ENCODE measurements at places on chromosomes 16 and 17.

GRCh38 chr16:81600275-81600674 lies 155.7 kb downstream of the CMIP start:
- peak; percentile 41 for DNase-seq

DNA sequence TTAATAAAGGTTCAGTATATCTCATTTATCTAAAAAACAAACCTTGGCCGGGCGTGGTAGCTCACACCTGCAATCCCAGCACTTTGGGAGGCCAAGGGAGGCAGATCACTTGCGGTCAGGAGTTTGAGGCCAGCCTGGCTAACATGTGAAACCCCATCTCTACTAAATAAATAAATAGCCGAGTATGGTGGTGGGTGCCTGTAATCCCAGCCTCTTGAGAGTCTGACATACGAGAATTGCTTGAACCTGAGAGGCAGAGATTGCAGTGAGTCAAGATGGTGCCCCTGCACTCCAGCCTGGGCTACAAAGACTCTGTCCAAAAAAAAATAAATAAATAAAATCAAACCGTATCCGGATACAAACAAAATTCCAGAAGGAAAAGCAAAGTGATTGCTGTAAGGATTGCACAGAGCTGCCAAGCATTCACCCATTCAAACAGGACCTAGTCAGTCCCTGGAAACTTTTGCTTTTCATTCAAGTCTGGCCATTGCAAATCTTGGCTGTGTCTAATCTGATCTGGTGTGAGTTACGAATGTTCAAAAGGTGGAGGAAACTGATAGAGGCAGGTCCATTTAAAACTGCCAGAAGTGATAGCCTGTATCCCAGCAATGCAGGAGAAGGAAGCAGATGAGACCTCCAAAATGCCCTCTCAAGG lies 102.5 kb upstream of the CLEC3A start:
- no peak for DNase-seq

GRCh38 chr17:6714315-6714874 lies 1.2 kb upstream of the SLC13A5 start:
- no peak for DNase-seq

GRCh38 chr16:11170696-11171447 lies 85.1 kb downstream of the SOCS1 start:
- DNase-seq, result no peak

DNA sequence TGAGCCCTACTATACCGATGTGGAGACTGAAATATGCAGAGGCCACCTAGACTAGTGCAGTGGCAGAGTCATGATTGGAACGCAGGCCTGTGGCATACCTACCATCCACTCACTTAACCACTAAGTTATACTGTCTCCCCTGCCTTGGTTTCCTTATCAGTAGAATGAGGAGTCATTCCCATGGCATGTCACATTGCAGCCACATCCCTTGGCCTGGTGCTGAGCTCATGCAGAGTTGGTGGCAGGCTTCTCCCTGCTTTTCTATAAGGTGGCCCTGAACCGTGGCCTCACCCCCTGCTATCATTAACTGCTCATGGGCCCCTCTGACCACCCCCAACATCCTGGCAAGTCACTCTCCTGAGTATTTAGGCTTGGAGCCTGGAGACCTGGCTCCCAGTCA lies 212.5 kb downstream of the KATNIP start:
- no peak for DNase-seq

- no peak for DNase-seq
Observed at GRCh38 chr16:59593194-59593661, 859.1 kb upstream of the GOT2 start.

- DNase-seq, result no peak
Observed at GRCh38 chr16:78324649-78325285, 225.3 kb downstream of the WWOX start.

- DNase-seq, result no peak
Observed at GRCh38 chr16:5633845-5634440, 536.3 kb upstream of the EEF2KMT start.

DNA sequence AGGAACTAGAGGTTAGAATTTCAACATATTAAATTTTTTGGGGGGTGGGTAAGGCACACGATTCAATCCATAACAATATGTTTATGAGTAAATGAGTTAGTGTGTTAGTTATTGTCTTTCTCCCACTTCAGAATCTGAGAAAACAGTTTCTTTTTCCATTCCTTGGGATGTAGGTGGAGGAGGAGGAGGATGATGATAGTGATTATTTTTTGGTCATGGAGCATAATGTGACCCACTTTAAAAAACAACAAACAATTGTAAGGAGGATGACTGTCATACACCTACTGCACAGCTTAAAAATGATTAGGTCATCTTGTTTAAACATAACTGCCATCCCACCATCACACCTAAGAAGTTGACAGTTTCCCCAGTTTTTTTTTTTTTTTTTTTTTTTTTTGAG lies 148.7 kb downstream of the CDRT15L2 start:
- no peak for DNase-seq

DNA sequence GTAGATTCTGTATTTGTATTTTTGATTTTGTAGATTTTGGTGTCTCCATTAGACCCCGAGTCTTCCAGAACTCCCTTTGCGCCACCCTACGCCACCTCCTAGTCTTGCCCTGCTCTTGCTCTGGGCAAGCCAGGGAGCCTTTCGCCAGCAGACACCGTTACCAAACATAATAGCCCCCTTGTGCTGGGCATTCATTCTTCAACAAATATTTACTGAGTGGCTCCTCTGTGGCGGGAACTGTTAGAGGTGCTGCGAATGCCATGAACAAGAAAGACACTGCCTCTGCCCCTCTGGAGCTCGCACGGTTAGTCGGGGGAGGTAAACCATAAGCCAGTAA lies 841 bp upstream of the GPT2 start:
- DNase-seq, result no peak

DNA sequence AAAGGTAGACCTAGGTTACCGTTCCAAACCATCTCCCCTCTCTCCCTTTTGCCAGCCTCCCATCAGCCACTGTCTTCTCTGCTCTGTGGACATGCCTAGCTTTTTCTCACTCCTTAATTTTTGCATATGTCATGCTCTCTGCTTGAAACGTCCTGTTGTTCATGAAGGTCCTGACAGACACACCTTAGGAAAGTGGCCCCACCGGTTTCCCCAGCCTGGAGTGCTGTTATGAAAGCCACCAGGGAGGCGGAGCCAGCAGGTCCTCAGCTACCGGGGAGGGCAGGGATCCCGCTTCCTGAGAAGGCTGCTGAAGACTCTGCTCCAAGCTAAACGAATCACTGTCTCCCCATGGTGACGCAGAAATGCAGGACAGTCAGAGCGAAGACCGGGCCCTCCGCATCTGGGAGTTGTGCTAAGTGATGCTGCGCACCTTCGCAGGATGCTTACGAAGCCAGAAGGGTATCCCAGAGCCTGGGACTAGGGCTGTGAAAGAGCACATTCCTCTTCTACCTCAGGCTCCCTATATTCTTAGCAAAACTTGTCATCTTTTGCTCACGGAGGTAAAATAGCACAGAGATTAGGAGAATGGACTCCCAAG lies 2.3 kb upstream of the SLC16A11 start:
- DNase-seq, result no peak

- DNase-seq, result no peak
Observed at GRCh38 chr17:41580244-41580575, 6.5 kb downstream of the KRT14 start.

GRCh38 chr16:14111713-14112538 lies 40.8 kb downstream of the MRTFB start:
- DNase-seq, result no peak

DNA sequence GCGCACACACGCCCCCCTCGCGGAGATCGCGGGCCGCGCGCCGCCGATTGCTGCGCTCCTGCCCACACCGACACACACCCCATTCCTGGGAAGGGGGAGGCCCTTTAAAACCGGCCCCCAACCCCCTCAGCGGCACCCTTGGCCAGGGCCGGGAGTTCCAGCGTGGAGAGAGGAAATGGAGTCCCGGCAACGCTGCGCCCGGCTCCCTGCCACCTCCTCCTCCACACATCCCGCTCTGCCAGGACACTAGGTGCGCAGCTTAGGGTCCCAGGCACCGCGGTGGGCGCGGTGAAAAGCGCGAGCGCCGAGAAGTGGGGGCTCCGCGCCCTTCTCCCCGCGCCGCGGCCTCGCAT lies 397 bp downstream of the CDC42EP4 start:
- no peak for DNase-seq

GRCh38 chr17:82050761-82051641 lies 610 bp downstream of the RFNG start:
- DNase-seq, result no peak

GRCh38 chr17:60528828-60529227 lies 2.8 kb upstream of the APPBP2 start:
- DNase-seq, result no peak

GRCh38 chr16:4572715-4573114 lies 16.6 kb downstream of the C16orf96 start:
- no peak for DNase-seq

DNA sequence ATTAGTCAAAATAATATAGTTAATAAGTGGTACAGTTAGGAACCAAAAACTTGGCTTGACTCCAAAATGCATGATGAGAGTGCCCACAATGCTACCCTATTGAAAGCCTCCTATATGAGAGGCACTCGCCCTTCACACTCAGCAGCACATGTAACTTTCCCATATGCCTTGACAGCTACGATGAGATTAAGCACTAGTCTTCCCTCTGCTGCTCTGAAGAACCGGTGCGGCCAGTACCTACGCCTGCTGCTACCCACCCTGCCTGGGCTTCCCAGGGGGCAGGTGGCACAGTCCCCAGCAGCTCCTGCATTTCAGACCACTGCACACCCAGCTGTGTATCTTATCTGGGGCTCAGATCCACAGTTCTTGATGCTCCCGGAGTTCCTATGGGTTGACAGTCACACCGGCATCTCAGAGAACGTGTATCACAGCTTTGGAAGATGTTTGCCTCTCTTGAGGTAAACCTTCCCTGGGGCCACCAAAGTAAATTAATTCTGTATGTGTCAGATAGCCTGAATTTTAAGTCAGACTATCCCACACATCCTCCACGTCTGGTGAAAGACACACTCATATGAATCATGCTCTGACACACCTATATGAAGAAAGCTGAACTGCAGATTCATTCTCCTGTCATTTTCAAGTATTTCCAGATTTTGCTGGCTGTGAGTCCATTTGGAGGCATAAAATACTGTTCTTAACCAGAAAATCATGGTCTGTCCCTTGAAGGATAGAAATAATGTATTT lies 77.8 kb downstream of the MYH10 start:
- DNase-seq, result no peak

DNA sequence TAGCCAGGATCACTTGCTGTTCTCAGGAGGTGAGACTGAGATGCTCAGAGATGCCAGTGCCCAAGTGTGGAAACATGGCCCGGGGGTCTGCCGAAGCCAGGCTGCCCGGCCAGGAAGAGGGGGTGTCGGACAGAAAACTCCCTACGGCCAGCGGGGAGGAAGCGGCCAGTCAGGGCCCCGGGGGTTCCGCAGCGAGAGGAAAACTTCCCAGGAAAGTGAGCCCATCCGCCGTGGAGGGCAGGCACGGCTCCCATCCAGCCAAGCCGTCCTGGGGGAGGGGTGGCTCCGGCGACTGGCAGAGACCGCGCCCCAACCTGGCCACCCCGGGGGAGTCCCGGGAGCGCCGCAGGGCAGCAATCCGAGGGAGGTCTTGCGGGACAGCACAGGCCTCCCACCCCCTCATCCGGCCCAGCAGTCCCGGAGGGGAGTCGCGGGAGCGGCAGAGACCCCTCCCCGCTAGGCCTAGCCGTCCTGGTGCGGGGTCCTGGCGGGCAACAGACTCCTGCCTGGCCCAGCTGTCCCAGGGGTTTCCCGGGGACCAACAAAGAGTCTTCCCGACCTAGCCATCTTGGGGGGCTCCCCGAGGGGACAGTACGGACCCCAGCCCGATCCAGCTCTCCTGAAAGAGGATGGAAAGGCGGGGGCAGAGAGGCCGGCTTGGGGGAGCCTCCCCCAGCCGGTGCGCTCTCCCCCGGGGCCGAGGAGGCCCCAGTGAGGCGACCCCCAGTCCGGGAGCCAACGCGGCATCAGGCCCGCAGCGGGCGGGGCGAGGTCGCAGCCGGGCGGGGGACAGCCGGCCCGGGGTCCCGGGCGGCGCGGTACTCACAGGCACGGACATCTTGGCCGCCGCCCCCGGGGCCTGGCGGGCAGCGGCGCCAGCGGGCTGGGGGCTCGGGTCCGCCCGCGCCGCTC lies 13.8 kb upstream of the BCAR1 start:
- no peak for DNase-seq

DNA sequence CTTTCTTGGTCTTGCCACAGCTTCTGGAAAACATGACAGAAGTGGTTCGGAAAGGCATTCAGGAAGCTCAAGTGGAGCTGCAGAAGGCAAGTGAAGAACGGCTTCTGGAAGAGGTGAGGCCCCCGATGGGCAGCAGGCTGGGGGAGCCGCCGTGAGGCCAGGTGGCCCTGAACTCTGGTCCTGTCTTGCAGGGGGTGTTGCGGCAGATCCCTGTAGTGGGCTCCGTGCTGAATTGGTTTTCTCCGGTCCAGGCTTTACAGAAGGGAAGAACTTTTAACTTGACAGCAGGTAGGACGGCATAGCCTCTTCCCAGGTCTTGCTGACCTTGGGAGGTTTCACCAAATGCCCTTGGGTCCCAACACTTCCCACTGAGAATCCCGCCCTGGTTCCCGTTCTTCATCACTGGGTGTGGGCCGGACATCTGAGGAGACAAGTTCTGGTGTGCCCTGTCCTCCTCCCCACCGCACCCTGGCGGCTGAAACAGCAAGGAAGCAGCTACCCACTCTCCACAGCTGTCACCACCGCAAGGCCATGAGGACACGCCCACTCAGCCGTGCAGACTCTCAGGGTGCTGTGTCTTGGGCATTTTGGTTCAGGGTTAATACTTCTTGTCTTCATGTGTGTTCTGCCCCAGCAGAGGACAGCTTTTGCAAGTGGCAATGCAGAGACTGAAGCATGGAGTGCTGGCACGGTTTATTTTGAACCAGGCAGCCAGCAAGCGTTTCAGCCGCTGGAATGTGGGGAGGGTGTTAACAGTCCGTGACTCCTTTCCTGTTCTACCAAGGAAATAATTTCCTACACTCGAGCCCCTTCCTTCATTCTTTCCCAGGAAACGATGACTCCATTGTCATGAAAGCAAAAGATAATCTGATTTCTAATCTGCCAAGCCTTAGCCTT lies 21.4 kb downstream of the NTAN1 start:
- DNase-seq, result no peak

GRCh38 chr17:16980813-16981731 lies 9.2 kb upstream of the TNFRSF13B start:
- DNase-seq, result no peak

- no peak for DNase-seq
Observed at GRCh38 chr16:70694868-70695218, 9.0 kb upstream of the MTSS2 start.

DNA sequence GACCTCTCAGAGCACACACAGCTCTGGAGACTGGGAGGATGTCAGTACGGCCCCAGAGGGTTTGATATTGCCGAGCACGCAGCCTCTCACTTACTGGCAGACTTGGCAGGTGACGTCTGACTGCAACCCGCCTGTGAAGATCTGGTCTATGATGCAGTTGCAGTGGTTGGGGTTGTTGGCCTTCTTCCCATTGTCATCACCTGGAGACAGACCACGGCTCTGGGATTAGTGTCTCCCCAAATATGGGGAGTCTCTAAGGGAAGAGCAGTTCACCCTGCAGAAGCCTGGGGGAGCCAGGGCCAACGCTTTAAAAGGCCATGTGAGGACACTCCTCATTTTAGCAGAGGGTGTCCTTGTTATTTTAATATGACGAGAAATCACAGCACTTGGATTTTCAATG lies 30.1 kb downstream of the USP22 start:
- DNase-seq, result no peak
